ENCODE measurements at places on chromosomes 3 and 15.

DNA sequence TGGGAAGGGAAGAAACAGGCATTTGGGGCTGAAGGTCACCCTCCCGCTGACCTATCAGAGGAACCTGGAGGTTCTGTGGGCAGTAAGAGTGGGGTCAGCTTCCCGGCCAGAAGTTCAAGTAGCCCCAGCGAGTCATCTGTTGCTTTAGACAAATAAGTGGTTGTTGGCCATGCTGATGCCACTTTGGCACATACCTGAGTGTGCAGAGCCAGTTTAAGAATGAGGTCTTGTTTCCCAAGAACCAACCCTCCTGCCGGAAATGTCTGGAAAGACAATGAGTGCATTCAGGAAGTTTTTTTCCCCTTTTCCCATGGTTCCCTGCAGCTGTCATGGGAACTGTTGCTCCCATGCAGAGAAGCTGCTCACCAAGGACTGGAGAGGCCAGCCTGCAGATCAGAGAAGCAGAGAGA is 166.7 kb downstream of the ZNF621 start:
- DNase-seq, result no peak

DNA sequence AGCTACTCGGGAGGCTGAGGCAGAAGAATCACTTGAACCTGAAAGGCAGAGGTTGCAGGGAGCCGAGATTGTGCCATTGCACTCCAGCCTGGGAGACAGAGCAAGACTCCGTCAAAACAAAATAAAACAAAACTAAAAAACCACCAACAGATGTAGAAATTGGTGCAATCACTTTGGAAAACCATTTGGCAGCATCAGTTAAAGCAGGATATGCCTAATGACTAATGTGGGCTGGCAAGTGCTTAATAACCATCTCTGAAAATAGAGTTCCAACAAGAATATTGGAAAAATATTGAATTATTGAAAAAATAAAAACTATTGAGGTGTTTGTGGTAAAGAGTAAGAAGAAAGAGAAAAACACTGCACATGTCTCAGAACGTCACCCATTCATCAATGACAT is 16.1 kb upstream of the RTP3 start:
- DNase-seq, result no peak

DNA sequence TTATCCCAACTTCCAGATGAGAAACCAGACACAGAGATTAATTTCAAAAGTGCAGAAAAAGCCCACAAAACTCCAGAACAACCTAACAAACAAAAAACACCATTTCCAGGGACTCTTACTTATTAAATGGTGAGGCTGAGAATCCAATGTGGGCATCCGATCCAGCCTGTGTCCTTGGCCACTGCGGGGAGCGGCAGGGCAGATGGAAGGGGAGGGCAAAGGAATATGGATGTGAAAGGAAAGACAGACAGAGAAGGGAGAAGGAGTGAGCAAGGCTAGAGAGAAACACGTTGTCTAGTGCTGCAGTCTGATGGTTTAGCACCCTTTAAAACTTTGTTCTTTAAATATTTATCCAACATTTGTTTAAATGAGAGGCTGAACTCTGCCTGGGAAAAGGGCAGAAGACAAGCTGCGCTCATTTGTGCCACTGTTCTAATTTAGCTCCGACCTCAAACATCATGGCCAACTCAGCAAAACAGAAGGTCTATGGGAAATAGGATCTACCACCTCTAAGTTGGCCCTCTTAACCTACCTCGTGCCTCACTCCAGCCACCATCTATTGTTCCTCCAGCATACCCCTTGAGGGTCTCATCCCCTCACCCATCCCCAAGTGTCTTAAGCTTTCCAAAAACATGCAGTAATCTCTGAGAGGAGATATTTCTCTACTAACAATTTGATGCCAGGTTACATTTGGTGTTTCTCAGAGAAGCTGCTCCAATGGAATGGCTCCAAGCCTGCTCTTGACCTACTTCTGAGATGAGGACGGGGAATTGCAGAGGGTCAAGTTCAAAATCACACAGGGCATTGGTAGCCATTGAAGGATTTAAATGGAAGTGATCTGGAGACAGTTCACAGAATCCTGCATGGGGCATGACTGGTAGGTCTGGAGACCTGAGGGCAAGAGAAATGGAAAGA is 77.4 kb downstream of the CD47 start:
- DNase-seq, result no peak

GRCh38 chr3:102529452-102529851 is 94.6 kb downstream of the ZPLD1 start:
- DNase-seq, result no peak

GRCh38 chr3:46076606-46077005 is 49.3 kb upstream of the XCR1 start:
- no peak for DNase-seq

DNA sequence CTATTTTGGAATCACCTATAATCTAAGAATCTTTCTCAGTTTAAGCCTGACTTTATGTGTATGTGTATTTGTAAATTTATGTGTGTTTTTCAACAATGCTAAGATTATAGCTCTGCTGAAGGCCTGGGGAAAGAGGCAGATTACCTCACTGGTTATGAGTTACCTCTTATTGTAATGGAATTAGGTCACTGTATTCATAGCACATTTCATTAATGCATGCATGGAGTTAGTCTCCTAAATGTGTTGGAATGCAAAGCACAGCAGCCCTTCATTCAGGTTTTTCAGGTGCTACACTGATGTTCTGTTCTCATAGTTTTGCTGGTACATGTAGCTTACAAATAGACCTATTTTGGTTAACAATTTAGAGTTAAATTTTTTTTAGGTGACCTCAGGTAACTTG is 9.5 kb downstream of the GPR87 start:
- DNase-seq, result no peak

- DNase-seq, result no peak
Measured at GRCh38 chr3:185734725-185735096, 90.1 kb downstream of the IGF2BP2 start.

DNA sequence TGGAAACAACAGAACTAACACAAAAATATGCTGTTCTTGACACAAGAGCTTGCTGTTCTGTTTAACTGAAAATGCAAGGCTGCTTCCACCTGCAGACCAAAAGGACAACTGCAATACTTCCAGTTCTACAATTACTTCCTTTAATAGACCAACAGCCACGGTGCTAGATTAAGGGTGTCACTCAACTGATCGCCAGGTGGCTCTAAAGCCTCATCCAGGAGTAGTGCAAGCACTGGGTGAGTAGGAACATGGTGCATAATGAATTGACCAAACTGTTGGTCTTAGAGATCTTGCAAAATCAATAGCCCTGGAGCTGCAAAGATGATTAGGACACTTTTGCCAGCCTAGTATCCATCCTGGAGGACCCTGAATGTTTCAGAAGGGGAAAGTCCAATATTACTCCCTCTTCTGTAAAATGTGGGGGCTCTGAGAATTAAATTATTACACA is 3.6 kb upstream of the CLDN16 start:
- no peak for DNase-seq

DNA sequence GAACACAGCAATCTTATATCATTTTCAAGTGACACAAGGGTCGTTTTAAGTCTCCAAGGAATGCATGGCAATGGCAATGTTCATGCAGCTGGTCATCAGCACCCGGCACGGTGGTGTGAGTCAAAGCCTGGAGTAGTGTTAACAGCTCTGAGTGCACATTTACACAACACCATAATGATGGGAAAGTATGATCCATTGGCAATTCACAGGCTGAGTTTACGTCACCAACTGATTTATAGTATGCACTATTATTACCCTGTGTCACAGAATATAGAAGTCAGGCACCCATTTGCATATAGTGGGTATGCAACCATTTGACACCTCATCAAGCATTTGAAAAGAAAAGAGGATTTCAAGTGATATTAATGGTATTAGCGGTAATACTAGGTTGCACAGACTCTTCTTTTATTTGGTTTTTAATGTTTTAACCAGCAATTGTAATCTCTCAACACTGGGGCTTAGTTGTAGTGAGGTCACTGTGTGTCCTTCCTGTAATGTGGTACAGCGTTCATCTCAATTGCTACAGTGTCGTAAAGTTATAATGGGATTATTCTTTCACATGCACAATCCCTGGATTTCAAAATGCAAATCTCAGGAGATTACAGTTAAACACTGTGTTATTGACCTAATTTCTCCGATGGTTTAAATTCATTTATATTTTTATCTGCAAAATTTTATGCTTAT is 113.8 kb downstream of the C3orf38 start:
- DNase-seq, result no peak

DNA sequence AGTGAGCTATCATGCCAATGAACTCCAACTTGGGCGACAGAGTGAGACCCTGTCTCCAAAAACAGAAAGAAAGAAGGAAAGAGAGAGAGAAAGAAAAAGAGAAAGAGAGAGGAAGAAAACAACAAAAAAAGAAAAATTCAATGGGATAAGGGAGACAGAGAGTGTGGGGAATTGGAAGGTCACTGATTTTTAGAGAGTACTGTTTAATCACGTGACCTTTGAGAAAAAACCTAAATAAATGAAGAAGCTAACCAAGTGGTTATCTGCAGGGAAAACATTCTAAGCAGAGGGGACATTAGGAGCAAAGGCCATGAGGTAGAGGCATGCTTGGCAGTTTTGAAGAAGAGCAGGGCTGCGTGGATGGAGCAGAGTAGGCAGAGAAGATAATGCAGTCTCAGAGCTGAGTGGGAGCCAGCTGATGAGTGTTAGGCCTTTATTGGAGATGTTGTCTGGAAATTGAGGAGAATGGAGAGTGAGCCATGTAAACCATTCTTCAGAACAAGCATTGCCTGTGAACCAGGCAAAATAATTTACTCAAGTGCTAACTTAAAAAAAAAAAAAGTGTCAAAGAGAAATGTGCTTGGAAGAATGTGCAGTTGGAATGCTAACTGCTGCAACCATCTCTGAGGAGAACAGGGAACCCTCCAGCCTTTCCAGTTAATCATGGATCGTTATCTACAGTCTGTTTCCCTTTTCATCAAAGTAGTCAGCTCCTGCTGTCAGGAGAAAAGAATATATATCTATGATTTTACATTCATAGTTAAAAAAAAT is 377.3 kb upstream of the SEMA6D start:
- no peak for DNase-seq

- no peak for DNase-seq
Measured at GRCh38 chr15:70374096-70374495, 276.4 kb upstream of the TLE3 start.

DNA sequence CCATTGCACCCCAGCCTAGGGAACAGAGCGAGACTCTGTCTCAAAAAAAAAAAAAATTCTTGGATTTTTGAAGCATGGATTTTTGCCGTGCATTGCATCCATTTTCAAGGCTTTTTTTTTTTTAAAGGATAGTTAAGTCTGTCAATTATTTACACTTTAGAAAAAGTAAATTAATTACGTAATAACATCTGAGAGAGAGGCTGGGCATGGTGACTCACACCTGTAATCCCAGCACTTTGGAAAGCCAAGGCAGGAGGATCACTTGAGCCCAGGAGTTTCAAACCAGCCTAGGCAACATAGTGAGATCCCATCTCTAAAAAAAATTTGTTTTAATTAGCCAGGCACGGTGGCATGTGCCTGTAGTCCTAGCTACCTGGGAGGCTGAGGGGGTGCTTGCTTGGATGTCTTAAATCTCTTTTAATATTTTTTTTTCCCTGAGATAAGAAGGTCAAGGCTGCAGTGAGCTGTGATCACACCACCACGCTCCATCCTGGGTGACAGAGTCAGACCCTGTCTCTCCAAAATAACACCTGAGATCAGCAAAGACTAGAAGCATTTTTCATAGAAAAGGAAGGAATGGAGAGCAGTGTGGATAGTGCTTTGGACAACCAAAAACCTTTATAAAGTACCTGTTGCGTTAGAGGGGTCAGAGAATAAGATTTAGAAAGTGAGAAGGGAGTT is 6.8 kb upstream of the SENP7 start:
- DNase-seq, result no peak

GRCh38 chr15:33132233-33132580 is 62.3 kb downstream of the FMN1 start:
- no peak for DNase-seq

DNA sequence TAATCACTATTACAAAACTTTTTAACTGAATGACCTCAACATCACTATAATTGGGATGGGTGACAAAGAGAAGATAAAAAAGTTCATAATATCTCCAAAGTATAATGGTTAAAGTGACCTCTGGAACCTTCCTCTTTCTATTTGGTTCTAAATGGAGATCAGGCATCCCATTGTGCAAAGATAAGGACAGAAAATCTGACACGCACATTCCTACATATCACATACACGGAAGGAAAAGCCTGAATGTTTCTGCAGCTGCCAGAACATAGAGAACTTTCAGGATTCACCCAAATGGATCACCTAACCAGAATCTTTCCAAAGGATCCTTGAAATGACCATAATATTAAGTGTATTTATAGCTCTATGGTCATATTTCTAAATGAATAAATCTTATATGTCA is 128.2 kb downstream of the TFDP2 start:
- DNase-seq, result no peak

- DNase-seq, result no peak
Measured at GRCh38 chr3:197006446-197006845, 23.2 kb downstream of the MELTF start.

- DNase-seq, result no peak
Measured at GRCh38 chr3:51675201-51675611, 4.2 kb downstream of the TEX264 start.

DNA sequence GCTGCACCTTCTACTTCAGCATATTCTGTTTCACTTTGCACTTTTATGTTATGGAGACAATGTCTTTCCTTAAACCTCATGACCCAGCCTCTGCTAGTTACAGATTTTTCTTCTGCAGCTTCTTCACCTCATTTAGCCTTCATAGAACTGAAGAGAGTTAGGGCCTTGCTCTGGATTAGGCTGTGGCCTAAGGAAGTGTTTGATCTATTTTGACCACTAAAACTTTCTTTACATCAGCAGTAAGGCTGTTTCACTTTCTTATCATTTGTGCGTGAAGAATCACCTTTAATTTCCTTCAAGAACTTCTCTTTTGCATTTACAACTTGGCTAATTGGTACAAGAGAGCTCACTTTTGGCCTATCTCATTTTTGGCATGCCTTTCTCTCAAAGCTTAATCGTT is 40.9 kb downstream of the PHLDB2 start:
- DNase-seq, result no peak

- no peak for DNase-seq
Measured at GRCh38 chr15:67137319-67137718, 71.9 kb downstream of the SMAD3 start.

DNA sequence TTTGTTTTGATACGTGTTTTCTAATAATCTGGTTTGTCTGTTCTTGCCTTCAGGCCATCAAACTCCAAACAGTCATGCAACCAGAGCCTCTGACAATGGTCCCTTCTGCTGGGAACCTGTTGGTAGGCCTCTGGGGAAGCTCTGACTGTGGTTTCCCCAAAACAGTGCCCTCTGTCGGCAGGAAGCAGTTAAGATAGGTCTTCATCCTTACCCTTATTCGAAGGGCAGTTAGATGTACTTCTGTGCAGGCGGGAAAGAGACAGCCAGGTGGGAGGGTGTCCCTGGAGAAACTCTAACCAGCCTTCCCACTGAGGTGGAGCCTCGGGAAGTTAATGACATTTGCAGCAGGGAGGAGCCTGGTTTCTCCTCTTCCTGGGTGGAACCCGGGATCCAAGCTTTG is 81.6 kb upstream of the CHMP2B start:
- no peak for DNase-seq
